Lower lobe of right lung (tissue), 2 donors: ENCODE measurements at places on chromosomes 11 and 22.

DNA sequence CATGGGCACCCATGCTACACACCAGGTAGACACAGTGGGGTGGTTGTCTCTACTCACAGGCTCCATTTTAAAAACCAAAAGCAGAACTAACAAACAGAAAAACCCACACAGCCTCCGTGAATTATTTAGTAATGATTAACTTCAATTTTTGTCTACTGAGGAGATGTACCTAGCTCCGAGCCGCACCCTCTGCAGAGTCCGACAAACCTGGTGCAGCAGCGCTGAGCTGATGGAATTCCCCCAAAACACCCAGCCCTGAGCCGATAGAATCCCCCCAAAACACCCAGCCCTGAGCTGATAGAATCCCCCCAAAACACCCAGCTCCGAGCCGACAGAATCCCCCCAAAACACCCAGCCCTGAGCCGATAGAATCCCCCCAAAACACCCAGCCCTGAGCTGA lies 927.0 kb downstream of the BRD1 start:
- no peak for DNase-seq

- no peak for DNase-seq
These were observed 844.5 kb upstream of the RAG2 start for GRCh38 chr11:37442576-37442975.

- DNase-seq: peak; percentile 59
These were observed 1.4 kb downstream of the PATZ1 start for GRCh38 chr22:31344578-31345330.

DNA sequence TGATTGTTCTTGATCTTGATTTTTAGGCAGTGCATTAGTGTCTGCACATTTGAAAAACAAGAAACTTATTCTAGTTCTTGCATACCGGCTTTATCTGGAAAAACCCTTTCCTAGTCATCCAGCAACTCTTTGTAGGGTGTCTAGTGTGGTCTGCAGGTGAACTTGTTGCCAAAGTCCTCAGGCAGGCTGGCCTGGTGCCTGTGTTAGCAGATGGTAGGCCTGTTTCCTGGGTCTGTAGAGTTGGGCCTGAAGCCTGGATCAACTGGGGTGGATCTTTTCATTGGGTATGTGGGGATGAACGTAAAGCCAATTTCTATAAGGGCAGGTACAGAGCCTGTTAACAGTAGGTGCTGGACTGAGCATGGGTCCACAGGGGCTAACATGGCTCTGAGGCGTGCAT lies 5.6 kb upstream of the GLYATL1 start:
- DNase-seq: no peak

DNA sequence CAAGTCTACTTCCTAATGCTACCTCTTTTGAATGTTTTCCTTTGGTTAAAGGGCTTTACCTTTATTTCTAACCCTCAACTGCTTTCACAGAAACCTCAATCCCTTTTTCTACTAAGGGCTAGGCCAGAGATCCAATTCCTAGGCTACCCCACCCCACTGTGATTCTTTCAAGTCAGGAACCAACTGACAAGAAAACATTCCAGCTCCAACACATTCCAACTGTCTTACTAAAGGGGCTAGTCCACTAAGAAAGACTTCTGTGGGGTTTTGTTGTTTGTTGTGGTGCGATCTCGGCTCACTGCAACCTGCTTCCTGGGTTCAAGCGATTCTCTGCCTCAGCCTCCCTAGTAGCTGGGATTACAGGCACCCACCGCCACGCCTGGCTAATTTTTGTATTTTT lies 151.3 kb downstream of the APOL5 start:
- no peak for DNase-seq

- peak; percentile 75 for DNase-seq
These were observed 639 bp downstream of the CRY2 start for GRCh38 chr11:45847911-45848316.

GRCh38 chr11:208917-209260 lies 1.4 kb downstream of the RIC8A start:
- DNase-seq: no peak

GRCh38 chr22:48744967-48745841 lies 1082.5 kb downstream of the BRD1 start:
- no peak for DNase-seq
